ENCODE measurements at places on chromosomes 5 and 9. TPM values are rescaled to one million over a fixed set of nuclear protein-coding genes. Genes with fewer than 3 reads are reported as not detected.

GRCh38 chr9:100601216-100601615 is 23.3 kb downstream of the CAVIN4 start:
- H3K27me3 ChIP-seq: no peaks in the 10 kb centered on the region
- peak; percentile 55 for DNase-seq
- peaks cover 5% of the 10 kb centered on the region for H3K4me1 ChIP-seq
- no peaks in the 10 kb centered on the region for H3K36me3 ChIP-seq
- no peak overlapping the region for H3K27ac ChIP-seq

The LCN12 gene
- not detected for total RNA-seq

The TNFAIP8 gene
- 32.1 TPM for total RNA-seq

The SLC34A3 gene
- not detected for total RNA-seq

The OR5C1 gene
- total RNA-seq: not detected

The ZMAT2 gene
- 114 TPM for total RNA-seq

The CORO2A gene
- 0.16 TPM for total RNA-seq

DNA sequence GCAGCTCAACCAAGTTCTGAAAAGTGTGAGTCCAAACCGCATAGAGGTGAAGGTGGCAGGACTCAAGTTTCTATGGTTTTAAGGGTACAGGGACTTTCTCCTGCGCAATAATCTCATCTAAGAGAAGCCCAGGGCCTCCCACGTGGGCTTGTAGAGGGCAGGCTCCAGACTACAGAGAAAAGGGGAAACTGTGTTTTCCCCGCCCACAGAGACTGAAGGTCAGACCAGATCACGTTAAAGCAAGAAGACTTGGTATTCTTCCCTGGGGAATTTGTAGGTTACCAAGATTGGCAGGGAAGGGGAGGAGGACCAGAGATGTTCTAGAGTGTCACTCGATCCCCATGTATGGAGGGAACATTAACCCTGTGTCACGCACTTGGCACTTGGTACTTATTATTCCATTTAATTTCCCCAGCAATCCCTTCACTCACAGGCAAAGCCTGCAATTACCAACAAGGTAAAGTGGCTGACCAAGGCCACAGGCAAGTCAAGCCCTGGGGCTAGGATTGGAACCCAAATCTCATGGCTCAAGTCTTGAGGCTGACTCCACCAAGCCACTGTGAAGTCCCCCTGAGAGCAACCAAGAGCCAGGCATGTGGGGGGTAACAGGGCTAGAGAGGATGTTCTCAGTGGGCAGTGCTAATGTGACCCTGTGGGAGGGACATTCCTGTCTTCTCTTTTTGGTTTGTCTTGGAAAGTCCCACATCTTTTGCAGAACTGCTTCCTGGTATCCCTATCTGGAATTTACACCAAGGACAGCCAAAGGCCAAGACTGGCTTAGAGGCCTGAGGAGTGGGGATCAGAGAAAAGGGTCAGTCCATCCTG is 18.3 kb upstream of the NEK6 start:
- no peaks in the 10 kb centered on the region for H3K27me3 ChIP-seq
- no peak overlapping the region for H3K27ac ChIP-seq
- DNase-seq: no peak
- H3K4me1 ChIP-seq: no peaks in the 10 kb centered on the region

GRCh38 chr5:270340-270739 is 1.1 kb upstream of the PDCD6 start:
- H3K4me3 ChIP-seq: no peak overlapping the region
- H3K27ac ChIP-seq: no peak overlapping the region
- peaks cover 19% of the 10 kb centered on the region for H3K4me1 ChIP-seq
- peaks cover 8% of the 10 kb centered on the region for H3K36me3 ChIP-seq

GRCh38 chr9:113622600-113623400 is 159.3 kb downstream of the RGS3 start:
- H3K4me3 ChIP-seq: no peak overlapping the region
- no peaks in the 10 kb centered on the region for H3K27me3 ChIP-seq
- no peaks in the 10 kb centered on the region for H3K36me3 ChIP-seq
- peak; percentile 37 for DNase-seq

DNA sequence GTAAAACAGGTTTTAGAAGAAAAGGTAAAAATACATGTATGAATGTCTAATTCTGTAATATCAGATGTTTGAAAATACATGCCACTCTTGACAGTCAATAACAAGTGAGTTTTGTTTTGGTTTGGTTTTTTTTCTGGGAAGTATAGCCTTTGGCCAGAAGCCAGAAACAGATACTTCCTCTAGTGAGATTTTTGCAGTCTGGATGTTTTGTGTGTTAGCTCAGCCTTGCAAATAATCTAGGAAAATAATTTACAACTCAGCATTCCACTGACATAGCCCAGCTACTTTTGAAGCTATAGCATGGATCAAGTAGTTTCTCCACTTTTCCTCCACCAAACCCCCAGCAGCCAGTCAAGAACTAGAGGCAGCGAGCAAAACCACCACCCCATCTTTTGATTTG is 56.7 kb downstream of the SLC1A1 start:
- H3K27me3 ChIP-seq: no peaks in the 10 kb centered on the region
- H3K27ac ChIP-seq: no peak overlapping the region
- H3K4me3 ChIP-seq: no peak overlapping the region
- peaks cover 28% of the 10 kb centered on the region for H3K4me1 ChIP-seq
- no peaks in the 10 kb centered on the region for H3K36me3 ChIP-seq

The IRX2 gene
- total RNA-seq: 16.7 TPM

DNA sequence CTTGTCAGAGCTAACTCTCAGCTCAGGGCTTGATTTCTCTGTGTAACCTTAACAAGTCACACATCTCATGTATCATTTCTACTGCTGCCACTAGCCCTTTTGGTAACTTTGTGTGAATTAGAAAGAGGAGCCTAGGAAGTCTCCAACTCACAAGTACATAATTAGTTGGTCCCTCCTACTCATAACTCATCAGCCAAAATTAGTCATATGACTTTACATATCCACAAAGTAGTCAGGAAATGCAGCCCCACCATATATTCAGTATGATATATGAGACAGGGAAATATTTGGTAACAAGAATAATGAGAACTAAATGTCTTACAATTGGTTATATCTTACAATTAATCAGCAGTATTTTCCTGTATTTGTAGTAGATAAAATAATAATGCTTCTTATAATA is 250.2 kb downstream of the SH3GL2 start:
- H3K27ac ChIP-seq: no peak overlapping the region
- H3K4me3 ChIP-seq: no peak overlapping the region
- no peaks in the 10 kb centered on the region for H3K4me1 ChIP-seq
- no peaks in the 10 kb centered on the region for H3K36me3 ChIP-seq
- DNase-seq: no peak

The FST gene
- 7.3 TPM for total RNA-seq

- no peak for DNase-seq
- H3K36me3 ChIP-seq: no peaks in the 10 kb centered on the region
- no peak overlapping the region for H3K27ac ChIP-seq
- no peaks in the 10 kb centered on the region for H3K27me3 ChIP-seq
- no peak overlapping the region for H3K4me3 ChIP-seq
These were observed 16.2 kb upstream of the TLE4 start for GRCh38 chr9:79555474-79556089.

The THBS4 gene
- total RNA-seq: 0.42 TPM

DNA sequence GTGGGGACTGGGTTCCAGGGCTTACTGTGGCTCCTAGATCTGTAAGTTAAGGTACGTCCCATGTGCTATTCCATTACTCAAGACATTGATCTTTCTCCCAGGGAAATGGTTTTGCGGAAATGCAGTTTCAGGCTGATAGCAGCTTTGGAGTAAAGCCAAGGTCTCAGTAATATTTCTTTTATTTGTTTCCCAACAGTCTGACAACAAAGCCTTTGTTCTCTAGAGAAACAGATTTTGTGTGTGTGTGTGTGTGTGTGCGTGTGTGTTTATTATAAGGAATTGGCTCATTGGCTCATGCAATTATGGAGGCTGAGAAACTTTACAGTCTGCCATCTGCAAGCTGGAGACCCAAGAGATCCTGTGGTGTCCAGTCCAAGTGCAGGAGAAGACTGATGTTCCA is 12.1 kb upstream of the POC5 start:
- no peak overlapping the region for H3K27ac ChIP-seq
- no peak for DNase-seq
- H3K4me1 ChIP-seq: no peaks in the 10 kb centered on the region
- no peak overlapping the region for H3K4me3 ChIP-seq
- H3K27me3 ChIP-seq: 0 out of 2 replicates have a peak, but pooled peaks cover 5% of the 10 kb centered on the region

The GSN gene
- total RNA-seq: 331 TPM

DNA sequence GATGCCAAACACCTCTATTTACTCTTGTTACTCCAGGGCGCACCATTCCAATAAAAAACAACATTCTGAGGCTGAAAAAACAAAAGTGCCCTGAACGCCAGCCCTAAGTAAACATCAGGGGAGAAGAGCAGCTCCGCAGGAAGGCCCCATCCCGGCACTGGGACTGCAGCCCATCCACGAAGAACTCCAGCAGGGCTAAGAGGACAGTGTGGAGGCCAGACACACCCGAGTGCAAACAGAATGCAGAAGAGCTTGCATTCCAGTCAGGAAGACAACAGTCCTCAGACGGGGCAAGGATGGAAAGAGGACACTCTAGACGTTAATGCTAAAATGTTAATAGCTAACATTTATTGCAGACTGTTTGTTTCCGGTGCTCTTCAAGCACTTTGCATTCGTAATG is 33.0 kb downstream of the FAM240B start:
- no peaks in the 10 kb centered on the region for H3K27me3 ChIP-seq
- no peak overlapping the region for H3K4me3 ChIP-seq
- H3K4me1 ChIP-seq: peaks cover 31% of the 10 kb centered on the region
- H3K36me3 ChIP-seq: no peaks in the 10 kb centered on the region
- H3K27ac ChIP-seq: no peak overlapping the region
- DNase-seq: no peak

The TTC16 gene
- not detected for total RNA-seq

GRCh38 chr5:177123789-177124485 is 9.6 kb upstream of the NSD1 start:
- H3K36me3 ChIP-seq: no peaks in the 10 kb centered on the region
- H3K4me3 ChIP-seq: no peak overlapping the region
- no peaks in the 10 kb centered on the region for H3K27me3 ChIP-seq

The CAMK4 gene
- total RNA-seq: 2.7 TPM

GRCh38 chr5:106699198-106699597 is 971.5 kb downstream of the EFNA5 start:
- DNase-seq: no peak
- no peak overlapping the region for H3K4me3 ChIP-seq
- no peaks in the 10 kb centered on the region for H3K36me3 ChIP-seq
- H3K27ac ChIP-seq: no peak overlapping the region
- H3K27me3 ChIP-seq: no peaks in the 10 kb centered on the region

DNA sequence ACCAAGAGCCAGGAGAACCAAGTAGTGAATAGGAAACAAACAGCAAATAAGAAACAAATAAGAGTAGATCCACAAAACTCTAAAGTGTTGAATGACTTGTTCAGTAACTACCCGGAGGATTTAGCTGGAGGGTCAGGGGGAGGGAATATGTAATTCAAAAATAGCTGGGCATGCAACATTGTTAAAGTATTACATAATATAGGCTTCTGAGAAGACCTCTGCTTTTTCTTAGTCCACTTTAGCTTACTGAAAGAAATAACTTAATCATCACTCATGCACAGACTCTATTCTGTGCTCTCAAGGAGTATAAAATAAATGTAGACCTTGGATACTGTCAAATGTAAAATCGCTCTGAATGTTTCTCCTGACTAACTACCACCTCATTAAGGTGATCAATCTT is 183.2 kb upstream of the POU5F2 start:
- no peaks in the 10 kb centered on the region for H3K4me1 ChIP-seq
- H3K27me3 ChIP-seq: no peaks in the 10 kb centered on the region
- H3K27ac ChIP-seq: no peak overlapping the region
- no peak overlapping the region for H3K4me3 ChIP-seq

GRCh38 chr9:105662184-105663104 is at the start of gene TAL2:
TSS of gene TAL2 (plus strand) at chr9:105662457. CDS start at chr9:105662497, 40 bp downstream.
- H3K27ac ChIP-seq: peak within 1 kb of the TSS; percentile 35
- peaks cover 16% of the 10 kb centered on the region for H3K4me1 ChIP-seq
- H3K4me3 ChIP-seq: no peak within 1 kb of the TSS
- DNase-seq: no peak
- H3K36me3 ChIP-seq: no peaks in the 10 kb centered on the region
- no peaks in the 10 kb centered on the region for H3K27me3 ChIP-seq

GRCh38 chr9:95142315-95142714 is 175.2 kb downstream of the FANCC start:
- H3K36me3 ChIP-seq: peaks cover 5% of the 10 kb centered on the region
- H3K27me3 ChIP-seq: no peaks in the 10 kb centered on the region
- DNase-seq: no peak
- no peak overlapping the region for H3K27ac ChIP-seq
- peaks cover 20% of the 10 kb centered on the region for H3K4me1 ChIP-seq

DNA sequence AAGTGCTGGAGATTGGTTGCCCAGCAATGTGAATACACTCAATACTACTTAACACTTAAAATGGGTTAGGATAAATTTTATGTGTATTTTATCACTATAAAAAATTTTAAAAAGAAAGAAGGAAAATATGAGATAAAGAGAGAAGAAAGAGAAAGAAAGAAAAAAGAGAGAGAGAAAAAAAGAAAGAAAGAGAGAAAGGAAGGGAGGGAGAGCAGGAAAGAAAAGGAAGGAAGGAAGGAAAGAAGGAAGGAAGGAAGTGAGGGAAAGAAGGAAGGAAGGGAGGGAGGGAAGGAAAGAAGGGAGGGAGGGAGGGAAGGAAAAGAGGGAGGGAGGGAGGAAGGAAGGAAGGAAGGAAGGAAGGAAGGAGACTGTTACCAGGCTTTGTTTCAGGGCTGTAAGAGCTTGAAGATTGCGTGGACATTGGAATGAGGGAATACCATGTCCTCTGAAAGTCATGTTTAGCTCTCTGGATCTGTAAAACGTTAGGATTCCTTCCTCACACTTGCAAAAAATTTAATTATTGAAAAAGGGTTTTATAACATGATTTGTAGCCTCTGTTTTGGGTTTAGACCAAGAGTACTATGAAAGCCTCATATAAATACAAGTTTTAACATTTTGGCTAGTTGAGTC is 152.3 kb upstream of the DAP start:
- no peak overlapping the region for H3K27ac ChIP-seq
- no peak overlapping the region for H3K4me3 ChIP-seq
- H3K36me3 ChIP-seq: no peaks in the 10 kb centered on the region
- H3K4me1 ChIP-seq: peaks cover 12% of the 10 kb centered on the region
- H3K27me3 ChIP-seq: no peaks in the 10 kb centered on the region

DNA sequence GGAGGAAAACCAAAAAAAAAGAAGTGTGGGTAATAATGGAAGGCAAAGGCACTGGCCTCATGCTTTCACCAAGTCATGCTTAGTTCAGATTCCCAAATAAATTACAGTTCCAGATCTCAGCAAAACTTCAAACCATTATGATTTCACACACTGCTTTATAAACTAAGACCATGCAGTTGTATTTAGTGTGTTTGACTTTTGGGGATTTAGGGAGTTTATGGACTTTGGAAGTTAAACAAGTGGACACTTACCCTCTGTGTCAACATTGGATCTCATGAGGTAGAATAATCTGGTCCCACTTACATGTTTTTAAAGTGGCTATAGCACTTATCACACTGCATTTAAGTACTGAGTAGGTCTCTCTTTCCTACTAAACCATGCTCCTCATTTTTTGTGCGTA is 3.7 kb downstream of the DNAJC25 start:
- no peak for DNase-seq
- H3K36me3 ChIP-seq: peaks cover 6% of the 10 kb centered on the region
- peaks cover 6% of the 10 kb centered on the region for H3K4me1 ChIP-seq
- no peak overlapping the region for H3K4me3 ChIP-seq
- H3K27me3 ChIP-seq: no peaks in the 10 kb centered on the region

All from SJSA1 (cell line).